Gastroesophageal sphincter (tissue), 4 donors: ENCODE measurements at places on chromosomes 4 and X. TPM values are rescaled to one million over a fixed set of nuclear protein-coding genes. Genes with fewer than 3 reads are reported as not detected.

The PSAPL1 gene
- total RNA-seq = not detected

DNA sequence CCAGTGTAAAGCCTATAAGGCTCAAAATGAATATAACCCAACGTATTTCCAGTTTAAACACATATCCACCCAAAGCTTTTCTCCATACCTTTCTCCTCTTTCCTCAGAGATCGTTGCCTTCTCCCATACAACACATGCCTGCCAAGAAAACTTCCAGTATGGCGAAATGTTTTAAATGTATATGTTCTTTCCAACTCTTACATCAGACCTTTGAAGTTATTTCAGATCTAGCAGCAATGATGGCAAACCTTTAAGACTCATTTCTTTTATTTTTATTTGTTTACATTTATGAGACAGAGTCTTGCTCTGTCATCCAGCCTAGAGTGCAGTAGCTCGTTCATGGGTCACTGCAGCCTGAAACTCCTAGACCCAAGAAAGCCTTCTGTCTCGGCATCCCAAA is 265.4 kb downstream of the BMPR1B start:
- ATAC-seq = no peak

GRCh38 chr4:176236946-176237345 is 32.1 kb downstream of the ASB5 start:
- no peak for ATAC-seq

DNA sequence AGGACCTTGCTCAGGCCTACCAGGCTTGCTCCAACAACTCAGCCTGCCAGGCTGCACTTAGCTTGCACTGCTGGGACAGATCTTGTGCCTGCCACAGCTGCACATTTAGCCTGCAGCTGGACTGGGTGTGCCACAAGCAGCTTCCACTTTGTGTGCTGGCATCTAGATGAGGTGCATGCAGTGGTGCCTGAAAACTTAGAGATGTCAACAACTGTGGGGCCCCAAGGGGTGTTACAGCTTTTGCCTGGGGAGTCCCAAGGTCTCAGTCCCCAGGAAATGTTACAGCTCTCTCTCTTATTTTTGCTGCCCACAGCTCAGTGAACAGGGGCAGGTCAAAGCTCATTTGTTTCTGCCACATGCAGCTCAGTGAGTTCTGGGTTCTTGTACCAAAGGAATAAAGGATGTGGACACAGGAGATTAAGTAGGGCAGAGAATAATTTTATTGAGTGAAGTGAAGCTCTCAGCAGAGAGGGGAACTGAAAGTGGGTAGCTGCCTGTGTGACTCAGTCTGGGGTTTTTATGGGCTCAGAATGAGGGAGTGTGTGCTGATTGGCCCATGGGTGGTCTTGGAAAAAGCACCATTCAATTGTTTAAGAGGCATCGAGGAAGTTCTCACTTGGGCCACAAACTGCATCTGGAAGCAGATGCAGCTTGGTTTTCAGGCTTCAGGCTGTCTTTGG is 828.3 kb downstream of the TECRL start:
- ATAC-seq = no peak

- ATAC-seq = no peak
These were observed 6.7 kb downstream of the TCEAL9 start for GRCh38 chrX:103363046-103363445.
